ENCODE measurements at places on chromosomes 7 and 10.

GRCh38 chr7:2710901-2711551 lies 23.0 kb downstream of the AMZ1 start:
- no peak for DNase-seq

- DNase-seq, result no peak
Measured at GRCh38 chr7:88155756-88156155, 64.1 kb downstream of the SRI start.

DNA sequence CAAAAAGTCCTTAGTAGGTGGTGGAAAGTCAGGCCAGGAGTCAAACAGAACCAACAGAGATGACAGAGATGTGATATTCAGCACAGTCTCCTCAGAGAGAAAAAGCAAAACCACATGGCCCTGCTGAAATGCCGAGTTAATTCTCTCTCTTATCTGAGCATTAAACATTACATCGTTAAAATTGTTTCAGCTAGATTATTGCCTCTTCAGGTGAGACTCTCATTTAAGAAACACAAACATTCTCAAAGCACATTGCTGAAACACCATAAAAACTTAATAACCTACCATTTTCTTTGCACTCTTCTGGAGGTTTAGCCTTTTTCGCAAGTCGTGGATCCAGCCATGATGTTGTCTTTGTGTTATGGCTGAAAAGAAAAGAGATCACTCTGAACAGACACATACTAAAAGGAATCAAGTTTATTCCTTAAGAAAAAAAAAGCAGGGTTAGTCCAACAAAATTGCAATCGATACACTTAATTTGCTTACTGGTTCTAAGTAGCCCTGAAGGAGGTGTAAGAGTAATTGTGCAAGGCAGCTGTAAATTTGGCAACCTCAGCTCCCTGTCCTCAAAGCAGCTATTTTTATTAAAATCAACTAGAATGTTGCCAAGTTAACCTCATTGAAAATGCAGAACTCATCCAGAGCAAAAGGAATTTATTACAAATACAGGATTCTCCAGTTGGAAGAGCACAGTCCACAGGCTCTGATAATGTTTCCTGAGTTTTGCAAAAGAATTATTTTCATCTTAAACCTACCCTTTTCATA lies 691.1 kb downstream of the PHTF2 start:
- no peak for DNase-seq

- no peak for DNase-seq
Measured at GRCh38 chr7:156897673-156898072, 4.7 kb upstream of the LMBR1 start.

DNA sequence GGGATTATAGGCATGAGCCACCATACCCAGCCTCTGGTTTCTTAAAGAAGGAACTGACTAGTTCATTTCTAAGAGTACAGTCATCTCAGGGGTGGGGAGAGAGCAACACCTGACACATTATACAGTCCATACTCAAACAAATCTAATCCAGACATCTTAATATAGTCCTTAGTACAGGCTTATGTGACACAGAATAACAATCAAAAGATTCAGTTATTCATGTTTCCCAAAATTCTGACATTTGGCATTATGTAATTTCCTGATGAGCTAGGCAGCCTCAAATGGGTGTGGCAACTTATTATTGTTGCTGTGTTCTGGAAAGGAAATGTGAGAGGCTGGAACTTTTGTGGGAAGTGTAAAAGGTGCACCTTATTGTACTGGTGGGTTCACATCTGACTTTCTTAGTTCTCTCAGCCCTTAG lies 116.3 kb downstream of the WDFY4 start:
- DNase-seq, result no peak

DNA sequence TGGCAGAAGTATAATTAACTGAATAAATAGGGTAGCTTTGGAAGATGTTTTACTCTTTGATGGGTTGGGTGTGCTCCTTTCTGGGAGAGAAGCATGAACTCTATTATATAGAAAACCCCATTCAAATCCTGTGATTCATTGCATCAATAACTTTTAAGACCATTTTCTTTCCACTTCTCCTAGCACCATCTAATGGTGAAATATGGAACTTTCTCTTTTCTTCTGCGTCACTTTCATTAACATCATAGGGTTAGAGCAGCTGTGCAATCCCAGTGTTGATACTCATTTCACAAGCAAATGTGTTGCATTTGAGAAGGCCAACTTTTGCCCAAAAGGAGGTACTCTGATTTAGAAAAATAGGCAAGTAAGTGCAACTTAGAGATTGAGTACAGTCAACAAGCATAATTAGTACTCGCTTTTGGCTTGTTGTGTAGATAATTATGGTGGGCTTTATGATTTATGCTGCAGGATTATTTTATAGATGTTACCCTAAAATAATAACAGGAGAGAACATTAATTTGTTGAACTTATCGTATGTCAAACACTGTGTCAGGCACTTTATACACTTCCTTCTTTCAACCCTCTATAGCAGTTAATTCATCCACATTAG lies 92.9 kb downstream of the CPED1 start:
- no peak for DNase-seq

- no peak for DNase-seq
Measured at GRCh38 chr7:44973610-44974401, 5.0 kb downstream of the MYO1G start.

- DNase-seq, result no peak
Measured at GRCh38 chr10:22244855-22245254, 27.0 kb upstream of the EBLN1 start.

GRCh38 chr7:70588191-70588921 lies 543.6 kb upstream of the GALNT17 start:
- DNase-seq, result no peak

DNA sequence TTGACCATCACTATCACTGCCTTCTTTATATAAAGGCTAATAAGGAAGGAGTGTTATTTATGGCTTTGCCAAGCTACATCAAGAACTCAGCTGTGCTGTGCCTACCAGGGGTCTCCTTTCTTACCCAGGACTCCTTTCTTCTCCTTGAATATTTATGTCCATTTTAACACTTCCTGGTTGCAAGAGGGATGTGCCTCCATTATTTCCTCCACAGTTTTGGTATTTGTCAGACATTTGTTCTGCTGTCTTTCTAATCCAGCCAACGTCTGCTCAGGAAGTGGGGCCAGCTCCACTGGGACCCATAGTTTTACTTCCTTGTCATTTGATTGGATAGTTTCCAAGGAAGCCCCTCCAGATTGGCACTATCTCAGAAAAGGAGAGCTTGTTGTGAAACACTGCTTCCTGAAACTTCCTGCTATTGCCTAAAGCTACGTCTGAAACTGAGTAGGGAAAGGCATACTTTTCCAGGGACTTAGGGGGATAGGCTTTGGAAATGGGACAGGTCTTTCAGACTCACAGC lies 6.6 kb upstream of the STRIP2 start:
- no peak for DNase-seq

- DNase-seq, result no peak
Measured at GRCh38 chr10:11698691-11699549, 43.3 kb upstream of the ECHDC3 start.

GRCh38 chr10:91238191-91238590 lies 17.7 kb downstream of the PCGF5 start:
- no peak for DNase-seq

DNA sequence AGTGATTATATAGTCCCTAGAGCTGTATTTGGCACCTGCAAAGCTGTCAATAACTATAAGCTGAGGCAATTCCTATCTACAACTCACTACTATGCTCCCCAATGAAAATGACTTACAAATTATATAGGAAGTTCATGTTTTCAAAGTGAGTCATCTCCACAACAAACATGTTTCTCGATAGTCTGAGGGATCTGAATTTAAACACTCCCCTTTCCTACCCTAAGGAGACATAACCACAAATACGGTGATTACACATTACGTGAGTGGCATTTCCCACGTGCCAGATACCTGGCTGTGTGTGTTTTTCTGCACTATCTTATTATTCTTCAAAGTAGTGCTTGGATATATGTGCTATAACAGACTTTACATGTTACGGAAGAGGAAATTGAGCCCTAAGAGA lies 122.5 kb upstream of the C1QL3 start:
- DNase-seq, result no peak

GRCh38 chr7:45986355-45987298 lies 65.6 kb upstream of the IGFBP3 start:
- DNase-seq, result no peak

DNA sequence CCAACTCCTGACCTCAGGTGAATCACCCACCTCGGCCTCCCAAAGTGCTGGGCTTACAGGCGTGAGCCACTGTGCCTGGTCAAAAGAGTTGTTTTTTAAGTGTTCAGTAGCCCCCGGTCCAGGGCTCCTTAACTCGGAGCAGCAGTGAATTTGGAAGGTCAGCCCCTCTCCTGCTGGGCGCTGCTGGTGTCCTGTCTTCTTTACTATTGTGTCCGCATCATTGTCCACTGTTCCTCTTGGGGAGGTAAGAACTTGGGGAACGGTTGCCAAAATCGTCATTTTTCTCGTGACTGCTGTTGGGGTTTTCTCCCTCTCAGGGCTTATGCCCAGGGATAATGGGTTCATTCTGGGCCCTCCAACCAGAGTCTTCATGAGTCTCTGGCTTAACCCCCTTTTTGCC lies 46.7 kb downstream of the CAMK1D start:
- no peak for DNase-seq

DNA sequence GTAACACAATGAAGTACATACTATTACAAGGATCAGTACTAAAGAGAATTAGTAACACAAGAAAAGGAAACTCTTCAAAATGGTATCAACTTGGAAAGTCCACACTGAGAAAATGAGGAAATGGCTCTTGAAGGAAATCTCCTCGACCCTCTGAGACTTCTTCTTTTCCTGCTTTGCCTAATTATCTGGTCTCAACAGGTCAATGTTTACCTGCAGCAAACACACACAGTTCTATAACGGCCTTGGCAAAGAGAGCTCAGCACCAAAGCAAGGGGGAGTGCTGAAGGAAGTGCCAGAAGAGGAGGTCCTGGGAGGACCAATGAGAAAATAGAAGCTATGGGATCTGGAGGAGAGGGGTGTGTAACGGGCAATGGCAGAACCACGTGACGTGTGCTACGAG lies 21.9 kb downstream of the CHCHD3 start:
- DNase-seq, result no peak

- DNase-seq, result no peak
Measured at GRCh38 chr7:90188281-90188680, 23.3 kb upstream of the STEAP2 start.

DNA sequence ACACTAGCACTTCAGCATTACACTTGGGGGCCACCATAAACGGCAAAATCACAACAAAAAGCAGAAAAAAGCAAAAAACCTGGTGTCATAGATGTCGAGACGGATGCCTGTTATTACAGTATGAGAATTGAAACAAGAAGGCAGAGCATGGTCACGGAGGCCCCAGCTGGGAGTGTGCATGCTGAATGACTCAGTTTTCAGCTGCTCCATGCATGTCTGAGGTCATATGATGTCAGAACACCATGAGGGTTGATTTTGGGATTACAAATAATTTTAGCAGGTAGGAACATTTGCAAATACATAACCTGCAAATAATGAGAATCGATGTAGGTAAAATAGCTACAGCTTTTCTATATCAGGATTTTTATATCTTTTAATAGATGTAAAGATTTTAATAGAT lies 19.1 kb downstream of the ZMYND11 start:
- DNase-seq, result no peak

- DNase-seq, result no peak
Measured at GRCh38 chr7:43444711-43445578, 138.0 kb upstream of the STK17A start.

- no peak for DNase-seq
Measured at GRCh38 chr7:24572016-24572392, 1.2 kb upstream of the PALS2 start.

GRCh38 chr10:62817766-62818425 lies 1.7 kb upstream of the EGR2 start:
- peak; percentile 34 for DNase-seq

DNA sequence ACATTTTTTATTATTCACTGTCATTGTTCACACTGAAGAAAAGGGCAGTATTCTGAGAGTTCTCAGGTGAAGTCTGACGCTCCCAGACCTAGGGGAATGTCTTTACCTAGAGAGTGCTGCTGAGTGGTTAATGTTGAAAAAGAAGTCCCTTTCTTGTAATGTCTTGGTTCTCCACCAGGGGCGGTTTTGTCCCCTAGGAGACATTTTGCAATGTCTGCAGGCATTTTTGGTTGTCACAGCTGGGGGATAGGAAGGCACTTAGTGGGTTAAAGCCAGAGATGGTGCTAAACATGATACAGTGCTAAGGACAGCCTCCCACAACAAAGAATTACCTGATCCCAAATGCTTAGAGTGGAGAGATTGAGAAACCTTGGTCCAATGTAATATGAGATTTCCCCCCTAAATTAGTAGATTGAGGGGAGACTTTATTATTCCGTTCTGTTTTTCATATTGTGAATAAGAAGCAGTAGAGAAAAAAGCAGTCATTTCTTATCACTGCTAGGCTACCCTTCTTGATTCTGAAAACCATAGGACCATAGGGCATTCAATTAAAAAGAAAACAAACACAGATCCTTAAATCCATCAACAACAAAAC lies 13.1 kb downstream of the UMAD1 start:
- DNase-seq, result no peak

GRCh38 chr10:48400850-48401220 lies 94.4 kb downstream of the MAPK8 start:
- no peak for DNase-seq

GRCh38 chr7:43572516-43573049 lies 10.3 kb upstream of the STK17A start:
- DNase-seq, result no peak

- no peak for DNase-seq
Measured at GRCh38 chr7:136878878-136879277, 10.4 kb downstream of the CHRM2 start.

GRCh38 chr7:26157520-26158105 lies 5.6 kb downstream of the NFE2L3 start:
- DNase-seq, result no peak

DNA sequence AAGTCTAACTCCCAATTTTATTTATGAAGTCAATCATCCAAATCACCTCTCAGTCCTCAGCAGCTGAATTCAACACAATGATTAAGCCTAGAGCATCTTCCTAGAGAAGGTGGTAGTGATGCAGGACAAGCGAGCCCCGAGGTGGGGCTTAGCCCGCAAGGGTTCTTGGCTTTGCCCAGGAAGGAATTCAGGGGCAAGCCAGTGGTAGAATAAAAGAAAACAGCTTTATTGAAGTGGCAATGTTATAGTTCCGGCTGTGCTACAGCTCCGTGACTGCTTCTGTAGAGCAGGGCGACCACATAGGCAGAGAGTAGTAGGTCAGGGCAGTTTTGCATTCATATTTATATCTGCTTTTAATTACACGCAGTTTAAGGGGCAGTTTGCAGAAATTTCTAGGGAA lies 18.1 kb downstream of the IL2RA start:
- DNase-seq, result no peak

GRCh38 chr7:116588225-116588624 lies 63.4 kb downstream of the CAV1 start:
- DNase-seq, result no peak

GRCh38 chr7:90853205-90853604 lies 257.1 kb downstream of the CDK14 start:
- DNase-seq, result no peak

DNA sequence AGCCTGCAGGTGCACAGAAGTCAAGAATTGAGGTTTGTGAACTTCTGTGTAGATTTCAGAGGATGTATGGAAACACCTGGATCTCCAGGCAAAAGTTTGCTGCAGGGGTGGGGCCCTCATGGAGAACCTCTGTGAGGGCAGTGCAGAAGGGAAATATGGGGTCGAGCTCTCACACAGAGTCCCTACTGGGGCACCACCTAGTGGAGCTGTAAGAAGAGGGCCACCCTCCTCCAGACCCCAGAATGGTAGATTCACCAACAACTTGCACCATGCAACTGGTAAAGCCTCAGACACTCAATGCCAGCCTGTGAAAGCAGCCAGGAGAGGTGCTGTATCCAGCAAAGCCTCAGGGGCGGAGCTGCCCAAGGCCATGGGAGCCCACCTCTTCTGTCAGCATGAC lies 205.8 kb downstream of the CCSER2 start:
- DNase-seq, result no peak

Data from C1 segment of cervical spinal cord (tissue), 14 donors.